Astrocyte of the cerebellum (primary cell): ENCODE measurements at places on chromosomes 5 and 9.

GRCh38 chr9:7342229-7342628 is 457.3 kb downstream of the DMAC1 start:
- DNase-seq = no peak

GRCh38 chr9:91896513-91897121 is 53.4 kb downstream of the ROR2 start:
- DNase-seq = peak; percentile 67

DNA sequence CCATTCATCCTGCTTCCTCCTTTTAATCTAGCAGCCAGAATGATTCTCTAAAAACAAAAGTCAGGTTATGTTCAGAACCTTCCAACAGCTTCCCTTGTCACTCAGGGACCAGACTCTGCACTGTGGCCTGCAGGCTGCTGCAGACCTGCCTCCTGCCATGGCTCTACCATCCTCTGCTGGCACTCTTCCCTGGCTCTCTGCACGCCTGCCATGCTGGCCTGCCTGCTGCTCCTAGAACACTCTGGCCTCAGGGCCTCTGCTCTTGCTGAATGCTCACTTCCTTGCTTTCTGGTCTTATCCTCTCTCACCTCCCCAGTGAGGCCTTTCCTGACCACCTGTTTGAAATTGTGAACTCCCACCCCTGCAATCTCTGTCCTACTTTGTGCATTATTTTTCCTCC is 149.4 kb downstream of the CD180 start:
- DNase-seq = no peak

DNA sequence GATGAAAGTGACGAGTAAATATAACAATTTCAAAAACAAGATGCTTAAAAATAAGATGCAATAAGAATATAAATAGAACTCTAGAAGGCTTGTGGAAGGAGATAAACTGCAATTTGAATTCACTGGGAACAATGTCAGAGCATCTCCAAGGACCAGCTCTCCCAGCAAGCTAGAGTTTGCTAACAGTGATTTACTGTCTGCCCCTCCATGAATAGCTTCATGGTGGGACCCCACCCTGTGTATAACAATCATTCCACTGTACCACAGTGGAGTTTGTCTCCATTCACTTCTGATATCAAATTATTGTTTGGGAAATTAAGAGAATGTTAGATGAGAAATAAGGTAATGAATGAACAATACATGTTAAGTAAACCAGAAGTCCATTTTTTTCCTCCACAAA is 7.3 kb upstream of the SEMA6A start:
- DNase-seq = no peak

DNA sequence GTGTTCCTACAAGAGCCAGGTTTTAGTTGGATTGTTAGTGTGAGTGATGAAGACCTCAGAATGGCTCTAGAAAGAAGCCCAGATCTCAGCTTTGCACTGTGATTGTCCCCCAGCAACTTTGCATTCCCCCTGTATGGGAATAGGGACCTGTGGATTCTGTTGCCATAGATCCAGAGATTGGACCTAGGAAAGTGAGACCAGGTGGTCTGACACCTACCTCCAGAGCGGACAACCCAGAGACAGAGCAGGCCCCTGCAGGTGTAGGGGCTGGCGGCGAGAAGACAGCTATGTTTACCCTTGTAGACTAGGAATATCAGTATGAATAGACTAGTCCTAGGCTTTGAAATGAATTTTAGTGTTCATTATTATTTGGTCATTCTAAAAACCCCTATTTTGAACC is 53.6 kb downstream of the IRF1 start:
- no peak for DNase-seq

- no peak for DNase-seq
These were observed 818.6 kb downstream of the CDH18 start for GRCh38 chr5:19169426-19169825.

- DNase-seq = no peak
These were observed 21.0 kb downstream of the ANKH start for GRCh38 chr5:14850419-14851049.

DNA sequence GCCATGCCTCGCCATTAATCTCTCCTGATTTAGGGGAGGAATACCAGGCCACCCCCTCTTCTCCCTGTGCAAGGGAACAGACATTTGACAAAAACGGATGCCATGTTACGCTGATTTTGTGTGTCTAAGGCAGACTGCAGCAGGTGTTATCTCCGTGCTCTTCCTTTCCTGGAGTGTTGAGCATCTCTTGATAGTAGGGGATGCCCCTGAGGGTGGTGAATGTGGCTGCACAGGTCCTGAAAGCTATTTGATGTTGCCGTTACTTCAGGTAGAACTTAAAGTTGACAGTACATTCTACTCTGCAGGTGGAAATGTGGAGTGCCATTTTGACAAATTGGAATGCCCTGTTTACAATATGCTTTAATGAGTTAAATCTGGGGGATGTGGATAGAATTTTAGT is 21.5 kb downstream of the TENT4A start:
- DNase-seq = no peak

GRCh38 chr5:126460459-126460858 is 37.2 kb downstream of the GRAMD2B start:
- DNase-seq = no peak

DNA sequence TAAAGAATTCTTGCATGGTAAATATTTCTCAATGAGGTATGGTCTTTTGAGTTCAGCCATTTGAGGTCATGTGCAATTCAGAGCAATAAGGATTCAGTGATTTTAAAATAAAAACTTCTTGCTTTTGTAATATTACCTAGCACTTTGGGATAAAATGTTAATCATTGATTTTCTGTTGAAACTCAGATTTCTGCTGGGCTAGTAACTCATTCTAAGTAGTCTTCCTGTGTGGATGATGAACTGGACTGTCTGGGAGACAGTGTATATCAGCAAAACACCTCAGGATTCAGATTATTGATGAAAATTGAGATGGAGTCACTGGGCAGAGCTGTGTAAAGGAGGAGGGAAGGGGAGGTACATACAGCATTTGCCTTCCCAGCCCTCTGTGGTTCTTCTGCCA is 10.8 kb upstream of the PSAT1 start:
- no peak for DNase-seq

GRCh38 chr9:24127519-24127918 is 301.5 kb upstream of the ELAVL2 start:
- no peak for DNase-seq

DNA sequence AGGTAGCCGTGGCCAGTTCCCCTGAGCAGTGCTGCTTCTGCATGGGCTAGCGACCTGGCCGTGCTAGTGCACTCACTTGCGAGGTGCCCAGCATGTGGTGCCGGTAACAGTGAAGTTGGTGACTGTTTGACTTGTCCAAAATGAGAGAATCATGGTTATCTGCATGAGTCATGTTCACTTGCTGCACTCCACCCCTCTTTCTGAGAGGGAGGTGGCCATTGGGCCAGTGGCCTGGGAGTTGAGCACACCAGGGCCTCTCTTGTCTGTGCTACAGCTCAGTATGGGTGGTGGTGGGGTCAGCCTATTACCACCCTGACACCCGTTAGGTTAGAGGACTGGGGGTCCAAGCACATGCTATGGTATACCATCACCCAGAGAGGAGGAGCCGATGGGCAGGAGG is 55.4 kb upstream of the GARNL3 start:
- DNase-seq = no peak

DNA sequence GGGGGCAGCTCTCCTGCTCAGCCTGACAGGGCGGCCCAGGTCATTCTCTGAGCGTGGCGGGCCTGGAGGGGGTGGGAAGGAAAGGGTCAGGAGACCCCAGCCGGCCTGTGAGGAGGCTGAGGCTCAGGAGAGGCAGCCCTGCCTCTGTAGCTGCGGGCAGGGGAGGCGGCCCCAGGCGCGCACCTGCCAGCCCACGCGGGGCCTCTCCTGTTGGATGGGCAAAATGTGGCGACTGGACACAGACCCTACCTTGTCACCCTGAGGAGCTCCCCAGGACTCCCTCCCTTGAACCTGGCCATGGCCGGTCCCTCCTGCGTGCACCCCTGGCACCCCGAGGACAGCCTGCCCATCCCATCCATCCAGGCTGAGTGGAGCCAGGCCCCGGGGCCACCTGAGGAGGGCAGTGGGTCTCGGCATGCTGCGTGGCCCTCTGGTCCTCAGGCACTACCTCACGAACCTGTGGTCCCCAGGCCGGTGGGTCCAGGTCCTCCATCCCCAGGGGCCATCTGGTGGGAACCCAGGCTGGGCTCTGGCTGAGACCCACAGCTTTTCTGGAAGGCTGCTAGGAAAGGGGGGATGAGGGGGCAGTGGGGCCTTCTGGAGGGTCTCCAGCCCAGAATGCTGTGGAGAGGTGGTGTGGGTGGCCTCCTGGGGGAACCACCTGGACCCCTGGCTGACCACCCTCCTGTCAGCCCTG is 15.1 kb upstream of the NRARP start:
- DNase-seq = no peak

DNA sequence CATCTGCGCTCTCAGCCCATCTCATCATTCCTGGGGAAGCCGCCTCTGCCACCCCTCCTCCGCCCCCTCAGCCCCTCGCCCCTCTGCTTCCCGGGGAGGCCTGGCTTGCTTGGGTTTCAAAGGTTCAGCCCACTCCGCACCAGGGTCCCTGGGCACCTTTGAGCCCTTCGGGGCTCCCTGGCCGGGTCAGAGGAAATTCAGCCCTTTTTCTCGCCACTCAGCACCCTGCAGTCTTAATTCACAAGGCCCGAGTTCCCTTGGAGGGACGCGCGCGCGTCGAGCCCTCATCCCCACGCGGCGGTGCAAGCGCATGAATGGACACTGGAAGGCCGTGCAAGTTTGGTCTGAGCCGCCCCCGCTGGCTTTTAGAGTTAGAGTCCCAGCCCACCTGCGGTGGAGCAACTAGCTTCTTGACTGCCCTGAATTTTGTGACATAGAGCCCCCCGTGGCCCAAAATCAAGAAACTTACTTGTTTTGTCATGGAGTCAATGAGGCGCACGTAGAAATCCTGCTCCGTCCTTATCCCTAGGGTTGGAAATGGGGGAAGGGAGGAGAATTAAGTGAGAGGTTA is 4.5 kb downstream of the EBF1 start:
- DNase-seq = no peak

DNA sequence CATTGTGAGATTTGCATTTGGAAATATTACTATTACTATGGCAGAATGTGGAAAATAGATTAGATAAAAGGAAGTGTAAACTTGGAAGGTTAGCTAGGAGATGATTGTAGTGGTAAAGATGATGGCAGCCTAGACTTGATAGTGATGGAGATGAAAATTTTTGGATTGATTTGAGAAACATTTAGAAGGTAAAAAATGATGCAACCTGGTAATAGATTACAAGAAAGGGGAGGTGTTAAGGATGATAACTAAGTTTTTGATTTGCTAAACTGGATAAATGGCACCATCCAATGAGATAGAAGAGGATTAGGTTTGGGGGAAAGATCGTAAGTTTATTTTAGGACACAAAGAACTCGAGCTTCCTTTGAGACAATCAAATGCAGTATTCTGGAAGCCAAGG is 8.9 kb upstream of the SLC30A5 start:
- no peak for DNase-seq

DNA sequence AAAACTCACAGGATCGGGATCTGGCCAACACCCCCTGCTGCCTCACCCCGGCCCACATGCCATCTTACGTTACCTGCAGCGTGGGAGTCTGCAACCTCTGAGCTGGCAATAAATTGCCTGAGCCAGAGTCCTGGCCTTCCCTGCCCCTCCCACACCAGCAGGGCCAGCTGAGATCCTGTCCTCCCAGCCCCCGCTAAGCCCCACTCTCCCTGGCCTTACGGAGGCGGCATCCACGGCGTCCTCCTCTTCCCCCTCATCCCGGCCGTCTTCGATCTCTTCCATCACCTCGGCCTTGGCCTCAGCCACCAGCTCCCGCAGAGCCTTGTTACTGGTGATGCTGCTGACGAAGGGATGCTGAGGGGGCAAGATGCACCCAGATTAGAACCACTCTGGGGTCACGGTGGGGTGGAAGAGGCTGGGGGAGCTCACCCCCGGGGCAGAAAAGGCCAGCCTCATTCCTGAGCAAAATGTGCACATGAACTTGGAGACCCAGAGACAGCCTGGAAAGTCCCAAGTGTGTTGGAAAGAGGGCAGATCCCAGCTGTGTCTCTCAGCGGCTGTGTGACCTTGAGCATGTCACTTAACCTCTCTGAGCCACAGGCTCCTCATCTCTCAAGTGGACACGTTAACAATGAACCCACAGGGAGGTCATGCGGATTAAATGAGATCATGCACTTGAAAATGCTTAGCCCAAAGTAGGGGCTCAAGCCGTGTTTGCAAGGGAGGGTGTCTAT is 89.9 kb upstream of the FBXW11 start:
- DNase-seq = no peak

DNA sequence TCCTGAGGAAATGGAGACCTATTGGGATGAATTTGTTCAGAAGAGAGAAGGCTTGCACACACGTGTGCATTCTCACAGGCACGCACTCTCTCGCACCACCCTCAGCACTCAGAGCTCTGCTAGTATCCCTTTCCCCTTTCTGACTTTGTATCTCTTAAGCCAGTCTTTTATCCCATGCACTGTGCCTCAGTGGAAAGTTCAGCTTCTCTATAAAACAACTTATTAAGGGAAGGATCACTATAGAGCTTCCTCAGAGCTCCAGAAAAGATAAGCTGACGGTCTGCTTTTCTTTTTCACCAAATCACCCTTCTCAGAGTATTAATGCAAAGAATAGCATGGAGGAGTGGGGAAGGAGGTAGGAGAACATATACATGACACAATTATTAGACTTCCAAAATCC is 207.8 kb downstream of the ENC1 start:
- no peak for DNase-seq

DNA sequence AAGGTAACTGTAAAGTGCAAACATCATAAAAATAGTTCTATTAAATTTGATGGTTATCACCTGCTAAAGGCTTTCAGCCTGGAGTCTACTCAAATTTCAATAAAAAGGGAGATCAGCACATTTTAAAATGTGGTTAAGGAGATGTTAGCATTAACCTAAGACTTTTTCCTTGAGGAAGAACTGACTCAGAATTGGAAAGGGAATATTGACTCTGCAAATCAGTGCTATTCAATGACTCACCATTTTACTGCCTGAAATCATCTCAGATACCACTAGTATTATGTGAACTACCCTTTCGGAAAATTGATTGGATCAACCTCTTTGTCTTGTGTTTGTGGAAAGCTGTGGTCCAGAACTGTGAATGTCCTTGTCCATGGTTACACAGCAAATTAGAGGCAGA is 113.3 kb downstream of the ADRB2 start:
- peak; percentile 19 for DNase-seq

DNA sequence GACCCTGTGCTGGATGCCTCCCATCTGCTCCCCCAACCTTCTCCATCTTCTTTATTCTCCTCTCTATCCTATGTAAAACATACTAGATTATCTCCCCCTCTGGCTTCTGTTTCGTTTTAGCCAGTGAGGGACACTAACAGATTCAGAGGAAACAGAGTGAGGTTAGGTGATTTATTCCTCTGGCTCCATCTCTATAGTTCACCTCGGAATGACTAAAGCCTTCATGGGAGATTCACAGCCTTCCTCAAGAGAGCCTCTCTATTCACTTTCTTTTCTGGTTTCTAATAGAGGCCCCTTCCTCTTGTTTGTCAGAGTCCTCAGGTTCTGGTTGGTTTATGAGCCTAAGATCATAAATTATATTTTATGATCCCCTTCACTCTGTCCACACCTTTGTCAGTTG is 633.1 kb upstream of the TYRP1 start:
- no peak for DNase-seq

GRCh38 chr5:150347003-150347402 is 10.5 kb upstream of the TCOF1 start:
- no peak for DNase-seq
